ENCODE measurements at places on chromosomes 6 and 20. TPM values are rescaled to one million over a fixed set of nuclear protein-coding genes. Genes with fewer than 3 reads are reported as not detected.

The F13A1 gene
- 0.41 TPM for total RNA-seq

The ADTRP gene
- 4.4 TPM for total RNA-seq

The MCM3 gene
- total RNA-seq, result 6.8 TPM

The CBLN4 gene
- total RNA-seq, result not detected

The COL9A3 gene
- total RNA-seq, result not detected

The BMP6 gene
- total RNA-seq, result not detected

DNA sequence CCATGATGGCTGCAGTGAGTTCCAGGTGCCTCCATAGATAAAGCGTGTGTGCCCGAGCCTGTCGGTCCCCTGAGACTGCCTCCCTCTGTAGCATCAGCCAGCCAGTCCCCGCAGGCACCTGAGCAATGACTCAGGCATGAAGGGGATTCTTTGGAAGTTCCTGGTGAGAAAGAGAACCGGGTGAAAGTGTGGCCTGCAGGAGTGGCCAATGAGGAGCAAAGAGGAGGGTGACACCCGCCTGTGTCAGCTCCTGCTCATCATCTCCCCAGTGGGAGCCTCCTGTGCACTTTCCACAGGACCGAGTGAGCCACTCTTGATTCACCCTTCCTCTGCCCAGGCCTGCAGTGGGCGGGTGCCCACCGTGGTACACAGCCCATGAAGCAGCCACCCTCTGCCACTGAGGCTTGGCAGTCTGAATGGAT lies 71.2 kb upstream of the PTPN1 start:
- DNase-seq, result no peak

DNA sequence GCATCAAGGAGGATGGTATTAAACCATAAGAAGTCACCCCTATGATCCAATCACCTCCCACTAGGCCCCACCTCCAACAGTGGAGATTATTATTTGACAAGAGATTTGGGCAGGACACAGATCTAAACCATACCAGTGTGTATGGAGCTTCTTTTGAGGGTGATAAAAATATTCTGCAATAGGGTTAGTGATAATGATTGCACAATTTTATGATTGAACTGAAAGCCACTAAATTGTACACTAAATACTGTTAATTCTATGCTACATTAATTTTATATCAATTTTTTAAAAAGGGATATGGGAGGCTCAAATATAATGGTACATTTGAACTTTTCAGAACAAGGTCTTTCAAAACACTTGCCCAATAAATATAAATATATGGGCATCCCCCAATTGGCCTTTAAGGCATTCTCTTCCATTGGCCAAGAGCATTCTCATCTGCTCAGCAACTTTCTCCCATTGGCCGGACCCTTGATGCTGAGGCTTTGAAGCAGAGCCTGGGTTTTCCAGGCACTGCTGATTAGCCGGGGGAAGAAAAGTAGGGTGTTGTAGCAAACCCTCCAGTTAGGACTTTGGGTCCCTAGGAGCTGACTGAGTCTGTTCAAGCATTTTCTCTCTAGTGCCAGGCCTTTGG lies 209.9 kb downstream of the LRFN2 start:
- no peak for DNase-seq

- no peak for DNase-seq
Measured at GRCh38 chr20:22180244-22180643, 404.1 kb downstream of the FOXA2 start.

DNA sequence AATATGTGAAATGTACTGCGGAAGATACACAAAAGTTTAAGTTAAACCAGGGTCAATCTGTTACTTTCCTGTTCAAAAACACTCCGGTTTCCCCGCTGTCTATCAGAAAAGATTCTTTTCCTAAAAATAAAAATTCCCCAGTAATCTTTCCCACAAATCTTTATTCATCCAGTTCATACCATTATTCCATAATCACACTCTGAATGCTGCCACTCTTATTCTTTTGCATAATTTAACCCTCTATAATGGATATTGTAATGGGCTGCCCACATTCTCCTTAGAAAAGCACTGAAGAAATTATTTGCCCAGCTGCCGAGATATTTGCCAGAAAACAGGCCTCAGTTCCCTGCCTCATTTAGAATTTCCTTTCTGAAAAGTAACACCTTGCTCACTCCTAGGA lies 68.6 kb downstream of the EPHA7 start:
- no peak for DNase-seq

- DNase-seq, result no peak
Measured at GRCh38 chr6:149152521-149152920, 165.0 kb upstream of the TAB2 start.

DNA sequence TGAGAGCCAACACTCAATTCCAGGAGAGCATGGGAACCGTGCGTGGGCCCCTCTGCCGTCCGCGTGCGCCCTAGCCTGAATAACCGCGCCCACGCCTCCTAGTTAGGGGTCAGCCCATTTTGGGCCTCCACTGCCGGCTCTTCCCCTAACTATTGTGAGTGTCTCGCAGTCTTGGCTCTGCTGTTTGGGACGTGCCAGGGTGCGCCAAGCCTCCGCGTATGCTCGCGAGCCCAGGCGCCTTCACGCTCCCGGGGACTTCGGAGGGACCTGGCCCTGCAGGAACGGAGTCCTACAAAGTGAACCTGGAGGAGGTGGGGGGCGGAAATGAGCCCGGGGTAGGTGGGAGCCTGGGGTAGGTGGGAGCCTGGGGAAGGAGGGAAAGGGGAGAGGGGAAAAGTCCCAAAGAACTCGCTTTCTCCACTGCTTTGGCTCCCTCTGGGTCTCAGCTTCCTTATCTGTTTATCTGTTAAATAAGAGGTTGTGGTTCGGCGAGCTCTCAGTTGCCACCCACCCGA lies 873 bp upstream of the GCM2 start:
- DNase-seq, result no peak

- DNase-seq, result peak; percentile 33
Measured at GRCh38 chr6:11710311-11710761, 68.3 kb downstream of the ADTRP start.

DNA sequence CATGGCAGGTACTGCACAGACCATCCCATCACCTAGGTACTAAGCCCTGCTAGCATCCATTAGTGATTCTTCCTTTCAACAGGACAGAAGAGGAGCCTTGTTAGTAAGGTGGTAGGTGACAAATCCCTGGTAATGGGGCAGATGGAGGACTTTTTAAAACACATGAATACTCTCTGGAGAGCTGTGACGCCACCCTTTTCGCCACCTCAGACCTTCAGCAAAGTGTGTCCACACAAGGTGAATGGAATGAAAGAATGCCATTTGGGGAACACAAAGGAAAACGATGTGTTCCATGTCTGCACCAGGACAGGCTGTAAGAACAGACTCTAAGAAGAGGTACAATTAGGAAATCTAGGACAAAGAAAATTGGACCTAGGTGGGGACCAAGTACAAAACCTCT lies 110.5 kb upstream of the CARMIL1 start:
- DNase-seq, result no peak

DNA sequence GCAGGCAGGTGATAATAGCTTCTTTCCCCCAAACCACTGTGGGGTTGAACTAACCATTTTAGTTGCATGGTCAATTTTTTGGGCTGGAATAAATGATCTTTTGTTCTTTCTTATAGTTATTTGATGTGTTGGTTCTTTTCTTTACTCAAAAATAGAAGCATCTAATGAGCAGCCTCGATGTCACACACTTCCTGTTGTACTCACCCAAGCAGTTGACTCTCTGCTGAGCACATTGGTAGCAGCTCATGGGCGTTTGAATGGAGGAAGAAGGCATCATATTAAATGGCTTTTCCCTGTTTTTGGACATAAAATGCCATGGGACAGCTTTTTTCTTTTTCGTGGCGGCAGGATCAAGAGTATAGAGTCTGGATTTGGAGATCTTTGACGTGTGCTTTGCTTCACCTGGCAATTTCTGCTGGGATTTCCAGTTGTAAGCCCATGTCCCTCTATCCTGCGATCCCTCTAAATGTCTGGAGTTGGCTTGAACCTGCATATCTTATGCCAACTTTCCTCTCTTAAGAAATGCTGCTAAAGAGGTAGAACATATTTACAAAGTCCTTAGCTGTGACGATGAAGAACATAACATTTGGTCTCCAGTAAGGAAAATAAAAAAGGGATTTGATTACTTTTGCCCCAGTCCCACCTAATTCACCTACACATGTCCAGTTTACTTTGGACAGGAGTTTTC lies 268.3 kb downstream of the PRL start:
- DNase-seq, result no peak

GRCh38 chr6:12037798-12038197 lies 25.7 kb downstream of the HIVEP1 start:
- DNase-seq, result no peak

GRCh38 chr6:84524636-84525035 lies 239.8 kb downstream of the TBX18 start:
- DNase-seq, result no peak

DNA sequence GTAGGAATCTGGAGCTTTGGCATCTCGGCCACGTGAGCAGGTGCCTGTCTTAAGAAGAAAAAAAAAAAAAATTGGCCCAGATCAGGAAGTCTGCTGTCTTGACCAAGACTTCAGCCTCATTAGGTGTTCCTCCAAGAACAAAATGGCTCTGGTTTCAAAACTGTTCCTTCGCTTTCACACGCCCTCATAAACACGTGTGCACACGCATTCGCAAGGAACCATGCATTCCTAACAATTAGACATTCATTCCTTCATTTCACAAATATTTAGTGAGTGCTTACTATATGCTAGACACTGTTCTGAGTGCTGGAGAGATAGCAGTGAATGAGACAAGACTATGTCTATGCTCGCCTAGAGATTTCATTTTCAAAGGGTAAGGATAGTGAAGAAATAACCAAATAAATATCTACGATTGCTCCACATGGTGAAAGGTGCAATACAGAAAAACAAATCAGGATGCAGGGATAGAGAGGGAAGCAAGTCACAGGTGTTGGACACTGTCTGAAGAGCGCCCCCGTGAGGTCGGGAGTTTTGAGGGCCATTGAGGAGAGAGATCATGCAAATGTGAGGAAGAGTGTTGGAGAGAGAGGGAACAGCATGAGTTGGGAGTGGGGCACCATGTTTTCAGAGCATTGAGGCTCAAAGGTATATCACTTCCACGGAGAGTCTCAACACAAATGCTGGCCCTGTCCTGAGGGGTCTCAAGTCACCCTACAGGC lies 53.3 kb downstream of the CCDC170 start:
- DNase-seq, result no peak

DNA sequence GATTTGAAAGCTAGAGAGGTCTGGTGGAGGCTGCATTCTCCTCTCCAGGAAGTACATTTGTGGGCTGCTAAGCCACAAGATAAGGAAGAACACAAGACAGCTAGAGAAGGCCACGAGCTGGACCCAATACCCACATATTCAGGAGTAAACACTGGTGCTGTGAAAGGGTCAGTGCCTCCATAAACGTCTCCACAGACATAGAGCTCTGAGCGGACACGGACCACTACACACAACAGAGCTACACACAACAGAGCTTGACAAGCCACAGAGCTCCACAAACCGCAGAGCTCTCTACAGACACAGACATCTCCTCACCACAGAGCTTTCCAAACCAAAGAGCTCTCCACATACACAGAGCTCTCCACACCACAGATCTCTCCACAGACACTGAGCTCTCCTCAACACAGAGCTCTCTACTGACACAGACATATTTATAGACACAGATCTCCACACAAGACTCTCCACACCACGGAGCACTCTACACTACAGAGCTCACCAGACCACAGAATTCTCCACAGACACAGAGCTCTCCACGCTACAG lies 51.9 kb downstream of the ERMARD start:
- no peak for DNase-seq

GRCh38 chr6:38509713-38510112 lies 130.0 kb downstream of the BTBD9 start:
- no peak for DNase-seq
